Osteoblast (primary cell): ENCODE measurements at places on chromosomes 12 and 14. TPM values are rescaled to one million over a fixed set of nuclear protein-coding genes. Genes with fewer than 3 reads are reported as not detected.

DNA sequence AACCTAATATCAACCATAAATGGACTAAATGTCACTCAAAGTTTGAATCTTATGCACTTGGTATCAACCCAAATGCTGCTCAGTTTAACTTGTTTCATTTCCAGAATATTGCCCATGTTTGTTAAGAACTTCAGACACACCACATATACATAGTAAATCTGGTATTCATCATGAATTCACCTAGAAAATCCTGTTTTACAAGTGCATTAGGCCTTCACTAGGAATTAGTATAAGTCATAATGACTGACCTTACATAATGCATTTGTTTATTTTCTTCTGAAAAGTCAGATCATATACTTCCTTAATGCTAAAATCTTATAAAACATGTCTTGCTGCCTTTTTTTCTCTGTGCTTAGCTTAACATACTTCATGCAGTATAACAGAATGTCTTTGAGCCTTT is 66.1 kb downstream of the ABCD2 start:
- no peak overlapping the region for H3K27ac ChIP-seq
- H3K27me3 ChIP-seq, result no peaks in the 10 kb centered on the region
- no peaks in the 10 kb centered on the region for H3K36me3 ChIP-seq
- DNase-seq, result no peak
- no peak overlapping the region for H3K4me3 ChIP-seq

DNA sequence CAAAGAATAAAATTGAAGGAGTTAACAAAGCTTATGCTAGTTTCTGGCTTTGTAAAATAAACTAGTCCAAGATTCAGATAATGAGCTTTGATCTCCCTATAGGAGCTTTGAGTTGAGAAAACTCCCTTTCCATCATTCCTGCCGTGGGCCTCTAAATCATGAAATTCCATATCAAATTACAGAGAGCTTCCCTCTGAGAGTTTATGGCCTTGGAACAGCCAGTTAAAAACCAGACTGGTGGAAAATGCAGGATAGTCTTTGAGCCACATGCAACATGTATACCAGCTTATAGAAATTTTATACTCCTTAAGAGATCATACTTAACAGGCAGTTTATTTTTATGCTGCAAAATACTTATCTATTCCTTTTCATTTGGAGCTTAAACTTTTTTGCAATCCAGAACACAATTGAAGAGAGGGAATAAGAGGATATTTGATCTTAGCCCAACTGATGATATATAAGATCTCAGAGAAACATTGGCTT is 175.8 kb upstream of the ATP2B1 start:
- no peaks in the 10 kb centered on the region for H3K36me3 ChIP-seq
- no peak overlapping the region for H3K4me3 ChIP-seq
- H3K27me3 ChIP-seq, result no peaks in the 10 kb centered on the region
- H3K27ac ChIP-seq, result no peak overlapping the region
- H3K4me1 ChIP-seq, result peaks cover 12% of the 10 kb centered on the region

The SMCO3 gene
- under 0.01 TPM in 1 of 2 replicates, not detected in the other for total RNA-seq

The CAPZA3 gene
- not detected in 2 replicates for total RNA-seq

DNA sequence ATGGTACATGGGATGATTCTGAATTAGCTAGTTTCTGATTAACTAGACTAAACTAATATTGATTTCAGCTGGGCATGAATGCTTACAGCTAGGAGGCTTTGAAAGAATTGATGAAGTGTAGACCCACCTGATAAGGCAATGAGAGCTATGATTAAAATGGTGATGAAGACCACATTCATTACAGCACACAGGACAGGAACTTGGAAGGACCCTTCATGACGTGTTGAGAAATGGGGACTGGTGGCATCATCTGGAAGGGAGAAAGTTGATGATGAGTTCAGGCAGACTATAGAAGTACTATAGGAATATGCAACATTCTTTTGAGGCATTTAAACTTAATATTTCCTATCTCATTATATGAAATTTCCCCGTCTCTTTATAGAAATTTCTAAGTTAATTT is 4.5 kb downstream of the CD69 start:
- H3K27ac ChIP-seq, result no peak overlapping the region
- no peaks in the 10 kb centered on the region for H3K4me1 ChIP-seq
- no peaks in the 10 kb centered on the region for H3K27me3 ChIP-seq
- no peak overlapping the region for H3K4me3 ChIP-seq

DNA sequence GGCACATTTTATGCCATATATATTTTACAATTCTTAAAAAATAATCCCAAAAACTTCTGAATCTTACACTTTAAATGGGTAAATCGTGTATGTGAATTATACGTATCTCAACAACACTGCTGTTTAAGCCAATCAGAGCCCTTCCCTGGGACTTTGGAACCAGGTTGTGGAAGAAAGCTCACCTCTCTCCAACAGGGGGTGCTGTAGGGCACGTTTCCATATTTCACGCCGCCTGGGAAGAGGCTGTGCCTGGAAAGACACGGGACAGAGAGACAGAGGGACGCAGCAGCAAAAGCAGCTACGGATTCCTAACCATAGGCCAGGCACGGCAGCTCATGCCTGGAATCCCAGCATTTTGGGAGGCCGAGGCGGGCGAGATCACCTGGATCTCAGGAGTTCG is 29.4 kb upstream of the FBRSL1 start:
- H3K36me3 ChIP-seq, result no peaks in the 10 kb centered on the region
- DNase-seq, result no peak
- H3K27ac ChIP-seq, result no peak overlapping the region
- no peaks in the 10 kb centered on the region for H3K27me3 ChIP-seq
- H3K4me1 ChIP-seq, result no peaks in the 10 kb centered on the region

GRCh38 chr14:99258876-99259726 is 12.9 kb downstream of the BCL11B start:
- DNase-seq, result no peak
- peak overlapping the region; percentile 43 for H3K4me3 ChIP-seq
- no peaks in the 10 kb centered on the region for H3K36me3 ChIP-seq
- H3K27me3 ChIP-seq, result no peaks in the 10 kb centered on the region
- H3K27ac ChIP-seq, result no peak overlapping the region

DNA sequence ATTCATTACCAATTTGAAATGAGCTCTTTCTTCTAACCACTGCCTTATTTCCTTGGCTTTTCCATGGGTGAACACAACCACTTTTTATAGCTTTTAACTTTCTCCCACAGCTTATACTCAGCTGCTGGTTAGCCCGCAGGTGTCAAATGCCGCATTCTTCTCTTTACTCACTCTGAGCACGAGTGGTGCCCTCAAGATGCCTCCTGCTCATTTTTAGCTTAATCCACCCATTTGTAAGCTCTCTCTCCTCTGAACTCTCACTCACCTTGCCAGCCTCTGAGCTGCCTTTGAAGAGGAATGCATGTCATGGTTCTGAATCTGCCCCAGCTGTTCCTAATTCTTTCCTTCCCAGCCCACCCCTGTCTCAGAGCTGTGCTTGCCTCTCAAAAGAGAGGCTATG is 449.4 kb upstream of the PRICKLE1 start:
- no peaks in the 10 kb centered on the region for H3K27me3 ChIP-seq
- H3K4me3 ChIP-seq, result no peak overlapping the region

GRCh38 chr14:97747316-97747715 is 950.1 kb downstream of the VRK1 start:
- no peaks in the 10 kb centered on the region for H3K27me3 ChIP-seq
- no peak overlapping the region for H3K4me3 ChIP-seq
- no peak overlapping the region for H3K27ac ChIP-seq
- H3K4me1 ChIP-seq, result no peaks in the 10 kb centered on the region

GRCh38 chr12:95017482-95017881 is 14.0 kb upstream of the NDUFA12 start:
- H3K4me1 ChIP-seq, result no peaks in the 10 kb centered on the region
- H3K27me3 ChIP-seq, result no peaks in the 10 kb centered on the region
- H3K27ac ChIP-seq, result no peak overlapping the region
- DNase-seq, result no peak
